ENCODE measurements at places on chromosomes 5 and 9.

DNA sequence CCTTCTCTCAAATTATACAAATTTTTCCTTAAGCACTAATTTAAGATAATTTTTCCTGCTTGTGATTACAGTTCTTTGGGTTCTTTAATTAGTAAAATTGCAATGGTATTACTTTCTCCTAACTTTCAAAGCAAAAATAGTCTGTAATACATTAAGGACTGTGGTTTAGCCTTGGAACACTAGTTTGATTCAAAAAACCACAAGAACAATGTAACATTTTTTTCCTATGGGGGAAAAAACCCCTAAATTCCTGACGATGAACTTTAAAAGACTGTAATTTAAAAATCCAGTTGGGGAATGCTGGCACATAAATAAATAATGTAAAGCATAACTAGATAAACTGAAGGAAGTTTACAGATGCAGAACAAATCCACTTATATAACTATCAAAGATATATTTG, 65.3 kb downstream of the CDC14B start:
- DNase-seq, result no peak

DNA sequence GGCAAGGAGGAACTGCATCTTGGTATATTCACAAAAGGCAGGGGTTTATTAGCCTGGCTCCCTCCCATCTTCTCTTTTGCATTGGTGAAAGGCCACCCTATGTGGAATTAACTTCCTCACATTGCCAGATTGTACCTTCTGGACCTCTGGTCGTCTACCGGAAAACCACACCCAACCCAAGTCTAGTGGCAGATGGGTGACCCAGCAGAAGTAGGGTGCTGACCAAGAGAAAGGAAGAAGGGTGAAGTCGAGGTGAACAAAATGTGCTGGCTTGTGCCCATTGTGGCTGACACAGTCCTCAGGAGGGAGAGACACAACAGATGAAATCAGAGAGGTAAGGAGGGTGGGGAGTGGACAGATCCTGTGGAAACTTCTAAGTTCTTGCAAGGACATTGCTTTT, 39.8 kb upstream of the DAP start:
- DNase-seq, result no peak

GRCh38 chr5:93580927-93581445, at the start of gene NR2F1-AS1:
NR2F1-AS1 (minus strand) TSS chr5:93581219.
- DNase-seq, result no peak

GRCh38 chr5:180810959-180811622, 8.5 kb upstream of the MGAT1 start:
- DNase-seq, result no peak

DNA sequence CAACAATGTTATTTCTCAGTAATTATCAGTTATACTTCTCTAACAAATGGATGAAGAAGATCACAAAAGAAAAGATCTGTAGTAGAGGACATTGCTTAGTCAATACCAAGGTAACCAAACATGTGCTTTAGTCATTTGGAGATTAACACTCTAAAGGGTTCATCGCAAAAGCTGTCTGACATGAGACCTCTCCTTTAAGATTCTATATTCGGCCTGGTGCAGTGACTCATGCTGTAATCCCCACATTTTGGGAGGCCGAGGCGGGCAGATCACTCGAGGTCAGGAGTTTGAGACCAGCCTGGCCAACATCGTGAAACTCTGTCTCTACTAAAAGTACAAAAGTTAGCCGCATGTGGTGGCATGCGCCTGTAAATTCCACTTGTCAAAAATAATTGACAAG, 18.3 kb upstream of the CKMT2 start:
- DNase-seq, result peak; percentile 58

GRCh38 chr5:116673453-116673852, 98.8 kb upstream of the SEMA6A start:
- DNase-seq, result peak; percentile 51

DNA sequence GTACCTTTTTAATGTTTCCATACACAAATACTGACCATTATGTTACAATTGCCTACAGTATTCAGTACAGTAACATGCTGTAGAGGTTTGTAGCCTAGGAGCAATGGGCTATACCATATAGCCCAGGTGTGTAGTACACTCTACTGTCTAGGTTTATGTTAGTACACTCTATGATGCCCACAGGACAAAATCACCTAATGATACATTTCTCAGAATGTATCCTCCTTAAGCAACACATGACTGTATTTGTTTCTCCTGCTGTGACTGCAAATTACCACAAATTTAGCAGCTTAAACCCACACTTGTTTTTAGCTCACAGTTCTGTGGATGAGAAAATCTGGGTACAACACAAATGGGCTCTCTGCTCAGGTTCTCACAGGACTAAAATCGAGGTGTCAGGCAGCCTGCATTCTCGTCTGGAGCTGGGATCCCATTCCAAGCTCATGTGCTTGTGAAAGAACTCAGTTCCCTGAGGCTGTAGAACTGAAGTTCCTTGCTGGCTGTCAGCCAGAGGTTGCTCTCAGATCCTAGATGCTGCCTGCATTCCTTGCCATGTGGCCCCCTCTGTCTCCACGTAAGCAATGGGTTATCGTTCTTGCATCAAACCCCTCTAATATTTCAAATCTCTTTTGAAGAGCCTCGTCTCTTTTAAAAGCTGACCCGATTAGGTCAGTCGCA, 38.6 kb upstream of the PIK3R1 start:
- DNase-seq, result no peak

- DNase-seq, result no peak
Observed at GRCh38 chr5:14495301-14495700, 86.3 kb upstream of the OTULINL start.

Measured in GM12865 (cell line).